NCI-H1417 treated with DMSO at 0.1 percent for 48 hours (cell line): ENCODE measurements at places on chromosomes 4 and X.

GRCh38 chrX:132209527-132209926 lies 9.7 kb downstream of the RAP2C start:
- DNase-seq: no peak

- DNase-seq: no peak
Measured at GRCh38 chr4:145886871-145887240, 51.8 kb downstream of the ZNF827 start.

GRCh38 chr4:5340991-5341451 lies 289.7 kb downstream of the STK32B start:
- DNase-seq: no peak

- DNase-seq: no peak
Measured at GRCh38 chrX:56793112-56793430, 64.0 kb downstream of the NBDY start.

DNA sequence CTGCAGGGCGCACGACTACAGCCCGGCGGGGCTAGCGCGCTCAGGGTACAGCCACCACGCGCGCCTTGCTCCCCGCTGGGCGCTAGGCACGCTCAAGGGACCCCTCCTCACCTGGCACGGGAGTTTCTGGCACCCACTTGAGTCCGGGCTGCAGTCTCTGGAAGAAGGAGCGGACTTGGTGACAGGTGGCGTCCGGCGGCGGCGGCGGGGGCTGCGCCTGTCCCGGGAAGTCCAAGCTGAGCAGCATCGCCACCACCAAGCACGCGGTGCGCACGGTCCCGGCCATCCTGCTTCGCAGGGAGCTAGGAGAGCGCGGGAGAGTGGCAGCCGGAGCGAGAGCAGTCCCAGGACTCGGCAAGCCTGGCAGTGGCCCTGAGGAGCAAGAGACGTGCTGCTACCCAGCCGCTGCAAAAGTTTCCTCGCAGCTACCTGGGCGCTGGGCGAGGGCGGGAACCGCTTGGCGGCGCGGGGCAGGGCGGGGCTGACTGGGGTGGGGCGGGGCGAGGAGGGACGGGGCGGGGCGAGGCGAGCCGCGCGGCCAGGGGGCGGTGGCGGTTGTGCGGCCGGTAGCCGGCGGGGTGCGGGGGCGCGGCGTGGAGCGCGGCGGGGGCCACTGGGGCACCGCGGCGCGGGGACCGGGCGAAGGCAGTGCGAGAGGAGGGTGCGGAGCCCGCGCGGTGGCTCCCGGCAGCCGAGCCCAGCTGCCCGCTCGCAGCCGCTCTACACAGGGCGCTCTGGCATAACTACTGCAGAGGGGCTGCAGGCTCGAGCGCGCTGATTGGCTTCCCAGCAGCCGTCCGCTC lies at the start of gene GPC3:
Gene GPC3, minus strand, starts transcription at position 431 of the 803 bp plus-strand sequence.
- no peak for DNase-seq

DNA sequence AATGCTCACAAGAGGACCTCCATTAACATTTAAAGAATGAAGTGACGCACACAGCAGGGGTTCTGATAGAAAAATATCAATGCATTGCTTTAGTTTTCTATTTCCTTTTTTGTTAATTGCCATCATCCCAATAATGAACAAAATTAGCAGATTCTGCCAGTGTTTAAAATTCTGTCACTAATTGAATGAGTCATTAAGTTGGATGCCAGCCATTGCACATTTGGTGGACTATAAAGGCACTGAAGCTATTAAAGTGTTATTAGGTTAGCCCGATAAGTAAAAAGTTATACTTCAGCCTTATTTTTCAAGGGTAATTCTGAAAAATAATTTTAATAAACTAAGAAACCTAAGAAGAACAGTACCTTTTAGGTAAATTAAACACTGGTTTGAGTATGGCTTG lies 53.1 kb downstream of the MAP3K15 start:
- DNase-seq: no peak

DNA sequence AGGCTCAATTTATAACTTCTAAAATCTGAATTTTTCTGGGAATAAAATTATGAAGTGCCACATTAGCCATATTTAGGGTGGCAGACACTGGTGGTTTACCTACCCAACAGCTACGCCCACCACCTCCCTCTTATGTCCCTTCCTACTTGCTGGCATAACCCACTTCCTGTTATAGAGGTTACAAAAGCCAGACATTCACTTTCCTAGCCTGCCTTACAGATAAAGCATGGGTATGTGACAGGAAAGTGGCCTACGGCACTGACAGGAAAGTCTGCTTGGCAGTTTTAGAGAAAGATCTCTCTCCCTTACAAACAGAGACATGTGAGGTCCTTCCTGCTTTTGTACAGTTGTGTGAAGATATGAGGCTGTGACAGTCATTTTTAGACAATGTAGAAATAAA lies 12.4 kb downstream of the DDX53 start:
- DNase-seq: no peak

DNA sequence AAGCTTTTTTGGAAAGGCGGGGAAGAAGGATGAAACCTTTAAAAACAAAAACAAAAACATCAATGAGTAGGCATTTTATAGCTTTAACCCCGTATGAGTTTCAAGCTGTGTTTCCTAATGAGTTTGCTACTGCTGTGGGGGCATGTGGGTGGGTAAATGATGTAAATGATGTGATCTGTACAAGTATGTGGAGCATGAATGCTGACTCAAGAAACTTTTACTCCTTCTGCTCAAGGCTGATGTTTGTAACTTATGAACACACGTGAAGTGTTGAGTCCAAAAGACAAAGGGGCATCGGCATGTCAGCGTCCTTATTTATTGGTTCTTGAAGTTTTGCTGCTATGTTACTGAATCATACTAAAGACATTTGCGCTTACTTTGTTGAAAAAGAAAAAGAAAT lies 76.9 kb downstream of the CLCN4 start:
- DNase-seq: no peak

DNA sequence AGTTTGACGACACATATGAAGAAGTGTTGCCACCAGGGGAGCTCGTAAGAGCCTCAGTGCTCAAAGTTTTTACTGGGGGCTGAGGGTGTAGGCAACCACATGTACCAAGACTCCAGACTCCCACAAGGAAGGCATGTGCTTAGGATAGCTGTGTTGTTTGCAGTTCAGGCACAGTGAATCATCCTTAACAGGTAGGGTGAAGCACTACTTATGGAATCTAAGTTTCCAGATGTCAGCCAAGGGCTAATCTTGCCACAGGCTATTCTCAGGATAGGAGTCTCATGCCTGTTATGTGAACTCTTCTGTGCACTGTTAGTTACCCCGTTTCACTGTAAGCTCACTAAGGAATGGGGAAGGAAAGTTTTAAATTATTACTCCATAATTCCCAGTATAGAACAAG lies 202.6 kb downstream of the TMA16 start:
- DNase-seq: no peak

DNA sequence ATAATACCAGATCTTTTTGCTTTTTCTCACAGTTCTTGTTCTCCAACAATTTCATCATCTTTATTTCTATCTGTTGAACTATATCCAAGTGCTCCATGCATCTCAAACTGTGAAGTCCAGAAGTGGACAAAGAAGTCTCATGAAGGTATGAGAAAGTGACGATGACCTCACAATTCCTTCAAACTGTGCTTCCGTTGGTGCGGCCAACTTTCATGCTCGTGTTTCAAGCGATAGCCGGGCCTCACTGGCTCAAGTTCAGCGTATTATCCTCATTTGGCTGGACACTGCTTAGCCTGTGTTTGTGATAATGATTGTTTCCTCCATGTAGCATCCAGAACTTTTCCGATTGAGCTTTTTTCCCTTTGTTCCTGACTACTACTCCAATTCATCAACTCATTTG lies 143.1 kb downstream of the PALLD start:
- no peak for DNase-seq
